ENCODE measurements at places on chromosomes 2 and 18. TPM values are rescaled to one million over a fixed set of nuclear protein-coding genes. Genes with fewer than 3 reads are reported as not detected.

The LOXHD1 gene
- not detected for total RNA-seq

The LIPG gene
- 23.2 TPM for total RNA-seq

The INO80B gene
- 14.5 TPM for total RNA-seq

The GALNT13 gene
- 1.0 TPM for total RNA-seq

The DNER gene
- total RNA-seq: 1.0 TPM

The RBMS1 gene
- 67.2 TPM for total RNA-seq

The GTF3C2 gene
- 26.0 TPM for total RNA-seq

The SERPINB2 gene
- 182 TPM for total RNA-seq

The GALNT14 gene
- total RNA-seq: 22.5 TPM

The ZNF521 gene
- total RNA-seq: 0.07 TPM

The ADAM17 gene
- total RNA-seq: 116 TPM

The AGAP1 gene
- 30.0 TPM for total RNA-seq

The DTNA gene
- 10.7 TPM for total RNA-seq

The DES gene
- not detected for total RNA-seq

The SCYGR4 gene
- not detected for total RNA-seq

The GULP1 gene
- 38.7 TPM for total RNA-seq

Data from nasal cavity respiratory epithelium epithelial cell of viscerocranial mucosa (primary cell).